ENCODE measurements at places on chromosomes 4 and X. TPM values are rescaled to one million over a fixed set of nuclear protein-coding genes. Genes with fewer than 3 reads are reported as not detected.

DNA sequence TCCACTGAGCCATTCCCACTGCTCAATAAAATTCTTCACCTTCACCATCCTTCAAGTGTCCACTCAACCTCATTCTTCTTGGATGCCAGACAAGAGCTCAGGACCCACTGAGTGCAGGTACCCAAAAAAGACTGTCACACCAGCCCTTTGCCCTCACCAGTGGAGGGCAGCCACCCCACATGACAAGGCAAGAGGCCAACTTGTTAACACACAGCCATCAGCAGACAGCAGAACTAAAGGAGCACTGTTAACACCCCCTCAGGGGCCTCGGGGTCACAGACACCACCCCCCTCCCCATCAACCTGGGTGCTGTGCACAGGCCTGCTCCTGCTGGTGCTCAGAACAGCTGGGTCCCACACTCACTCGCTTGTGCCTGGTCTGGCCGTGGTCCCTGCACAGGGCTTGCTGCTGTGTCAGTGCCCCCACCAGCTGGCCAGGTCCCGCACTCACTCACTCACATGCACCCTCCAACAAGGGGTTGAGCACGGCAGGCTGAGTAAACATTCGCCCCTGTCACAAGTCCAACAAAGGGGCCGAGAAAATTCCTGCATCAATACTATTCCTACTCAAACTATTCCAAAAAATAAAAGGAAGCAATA is 54.1 kb downstream of the ATRX start:
- no peak for DNase-seq
- no peaks in the 10 kb centered on the region for H3K36me3 ChIP-seq
- no peak overlapping the region for H3K27ac ChIP-seq
- no peak overlapping the region for H3K4me3 ChIP-seq

GRCh38 chr4:2330091-2331042 is 68.5 kb upstream of the MXD4 start:
- H3K4me1 ChIP-seq: no peaks in the 10 kb centered on the region
- H3K4me3 ChIP-seq: no peak overlapping the region

DNA sequence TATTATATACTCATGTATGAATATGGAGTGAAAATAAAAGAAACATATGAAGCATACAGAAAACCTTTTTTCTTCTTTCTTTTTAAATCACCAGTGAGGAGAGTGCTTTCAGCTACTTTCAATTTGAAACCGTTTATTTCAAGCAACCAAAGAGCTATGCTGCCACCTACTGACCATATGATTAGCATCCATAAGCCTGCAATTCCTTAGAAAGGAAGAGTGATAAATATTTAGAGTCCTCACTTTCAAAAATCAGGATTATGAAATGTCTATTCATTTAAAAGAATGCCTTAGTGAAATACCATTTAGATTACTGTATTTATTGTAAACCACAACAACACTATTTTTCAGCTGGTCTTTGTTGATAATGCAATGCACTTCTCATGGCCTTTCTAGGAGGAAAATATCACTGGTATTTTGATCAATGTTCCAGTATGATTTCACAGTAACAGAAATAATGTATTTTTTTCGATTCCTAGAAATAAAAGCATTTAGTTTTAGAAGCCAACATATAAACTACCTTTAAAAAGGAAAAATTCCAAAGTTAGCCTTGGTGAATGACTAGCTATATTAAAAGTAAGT is 667.6 kb downstream of the PCDH18 start:
- H3K4me1 ChIP-seq: no peaks in the 10 kb centered on the region
- no peak overlapping the region for H3K27ac ChIP-seq
- H3K4me3 ChIP-seq: no peak overlapping the region

- H3K27ac ChIP-seq: peak overlapping the region; percentile 59
- peaks cover 81% of the 10 kb centered on the region for H3K4me1 ChIP-seq
- no peak overlapping the region for H3K4me3 ChIP-seq
- DNase-seq: no peak
- no peaks in the 10 kb centered on the region for H3K36me3 ChIP-seq
These were observed 115.9 kb upstream of the TEX13D start for GRCh38 chrX:124216396-124217115.

GRCh38 chr4:43763029-43763610 is 685.5 kb downstream of the KCTD8 start:
- no peaks in the 10 kb centered on the region for H3K27me3 ChIP-seq
- no peak overlapping the region for H3K27ac ChIP-seq
- H3K4me3 ChIP-seq: no peak overlapping the region
- no peaks in the 10 kb centered on the region for H3K36me3 ChIP-seq

GRCh38 chrX:38800981-38801845 is at the start of gene MID1IP1:
MID1IP1 (plus strand) TSS chrX:38801459; CDS start chrX:38804947, 3,488 bp downstream.
- H3K27ac ChIP-seq: peak within 1 kb of the TSS; percentile 60
- DNase-seq: peak; percentile 77
- no peaks in the 10 kb centered on the region for H3K36me3 ChIP-seq
- H3K4me3 ChIP-seq: peak within 1 kb of the TSS; percentile 42
- H3K27me3 ChIP-seq: no peaks in the 10 kb centered on the region

- no peaks in the 10 kb centered on the region for H3K36me3 ChIP-seq
- no peak overlapping the region for H3K27ac ChIP-seq
These were observed 78.1 kb downstream of the HTRA3 start for GRCh38 chr4:8347660-8348059.

GRCh38 chrX:53281321-53281822 is at the start of gene IQSEC2:
IQSEC2 (minus strand) TSS chrX:53281584.
- H3K27me3 ChIP-seq: no peaks in the 10 kb centered on the region
- no peak within 1 kb of the TSS for H3K27ac ChIP-seq
- H3K4me3 ChIP-seq: no peak within 1 kb of the TSS
- peaks cover 6% of the 10 kb centered on the region for H3K4me1 ChIP-seq
- no peak for DNase-seq

GRCh38 chrX:44274096-44274495 is 69.4 kb downstream of the EFHC2 start:
- no peak overlapping the region for H3K4me3 ChIP-seq
- no peak overlapping the region for H3K27ac ChIP-seq
- no peaks in the 10 kb centered on the region for H3K36me3 ChIP-seq
- H3K27me3 ChIP-seq: no peaks in the 10 kb centered on the region
- DNase-seq: no peak

Gene ADH1B
- not detected for total RNA-seq

Gene GRIA2
- not detected for total RNA-seq

Gene PDHA2
- not detected for total RNA-seq

Gene CLDN34
- total RNA-seq: not detected

Gene PRSS12
- total RNA-seq: not detected
